ENCODE measurements at places on chromosomes 2 and 18.
A peak's percentile ranks its signal among the peaks of the same experiment; 100 is the strongest.

DNA sequence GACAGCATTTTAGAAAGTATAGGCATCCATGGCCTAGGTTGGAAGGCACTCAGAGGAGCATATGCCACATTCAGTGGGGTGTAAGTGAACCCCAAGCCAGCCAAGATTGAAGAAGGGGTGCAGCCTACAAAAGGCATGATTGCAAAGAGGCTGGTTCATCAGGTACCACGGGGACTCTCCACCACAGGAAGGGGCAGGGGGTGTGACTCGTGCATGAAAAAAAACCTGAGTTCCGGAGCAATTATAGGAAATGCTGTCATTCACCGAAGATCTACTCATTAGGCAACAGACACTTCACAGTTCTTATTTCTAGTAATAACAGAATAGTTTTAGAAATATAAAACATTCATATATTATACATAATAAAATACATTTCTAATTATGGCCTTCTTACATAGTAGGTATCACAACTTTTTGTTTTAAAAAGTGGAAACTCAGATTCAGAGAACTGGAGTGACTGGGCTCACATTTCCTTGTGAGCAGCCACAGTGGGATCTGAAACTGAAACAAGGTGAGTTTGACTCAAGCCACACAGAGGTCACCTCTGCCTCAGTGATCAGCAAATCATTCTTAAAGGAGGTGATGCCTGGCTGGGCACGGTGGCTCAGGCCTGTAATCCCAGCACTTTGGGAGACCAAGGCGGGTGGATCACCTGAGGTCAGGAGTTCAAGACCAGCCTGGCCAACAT is 188.4 kb upstream of the GYPC start:
- no peak for DNase-seq

DNA sequence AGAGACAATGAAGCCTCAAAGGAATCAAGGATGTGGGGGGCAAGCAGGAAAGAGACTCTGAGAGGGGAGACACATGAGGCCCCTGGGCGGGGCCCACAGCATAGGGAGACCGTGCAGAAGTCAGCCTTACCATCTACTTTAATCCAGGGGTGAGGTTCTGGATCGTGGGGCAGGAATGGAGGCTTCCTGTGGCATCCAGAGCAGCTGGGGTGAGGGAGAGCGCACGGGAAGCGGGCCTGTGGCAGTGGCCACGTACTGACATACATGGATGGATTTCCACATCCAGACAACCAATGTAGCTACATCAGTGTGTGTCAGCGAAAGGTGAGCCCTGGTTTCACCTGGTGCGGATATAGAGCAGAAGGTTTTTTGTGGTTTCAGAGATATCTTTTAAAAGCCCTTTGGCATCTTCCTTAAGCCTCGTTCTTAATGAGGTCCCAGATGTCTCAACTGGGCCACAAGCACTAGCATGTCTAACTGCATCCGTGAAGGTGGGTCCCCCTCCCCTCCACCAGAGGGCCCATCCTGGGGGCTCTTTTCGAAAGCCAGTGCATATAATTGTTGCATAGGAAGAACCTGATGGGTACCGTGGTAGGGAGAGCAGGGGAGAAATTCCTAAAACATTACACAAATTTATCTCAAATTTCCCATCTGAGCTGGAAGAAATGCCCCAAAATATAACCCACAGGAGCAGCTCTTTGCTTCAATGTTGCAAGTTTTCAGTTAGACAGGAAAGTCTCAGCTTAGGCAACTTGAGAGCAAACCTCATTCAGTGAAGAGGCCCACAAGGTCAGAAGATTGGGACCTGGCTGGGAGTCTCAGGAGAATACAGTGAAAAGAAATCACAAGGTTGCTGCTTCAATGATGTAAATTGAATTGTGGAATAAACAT is 90.9 kb downstream of the SP3 start:
- DNase-seq = no peak

DNA sequence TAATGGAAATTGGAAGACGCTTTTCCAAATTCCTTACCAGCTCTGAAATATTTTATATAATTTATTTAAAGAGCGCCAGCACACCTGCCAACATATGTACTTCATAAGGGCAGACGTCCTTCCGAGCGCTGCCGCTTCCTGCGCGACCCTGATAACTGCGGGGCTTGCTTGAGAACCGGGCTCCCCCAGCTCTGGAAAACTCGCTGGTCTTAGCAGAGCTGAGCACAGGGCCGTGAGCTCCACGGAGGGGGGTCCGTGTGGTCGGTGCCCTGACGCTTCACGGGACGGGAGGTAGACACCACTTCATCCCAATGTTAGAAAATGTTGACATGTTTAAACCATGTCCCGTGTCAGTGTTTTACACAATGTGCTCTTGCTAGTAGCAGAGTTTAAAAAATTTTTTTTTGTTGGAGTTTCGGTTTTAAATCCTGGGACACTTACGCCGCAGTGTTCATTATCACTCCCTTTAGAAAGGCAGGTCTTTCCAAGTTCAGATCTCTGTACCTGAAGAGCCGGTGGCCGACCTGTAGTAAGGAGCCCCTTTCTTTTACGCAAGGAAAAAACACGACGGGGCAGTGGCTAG is 1.6 kb downstream of the NFATC1 start:
- DNase-seq = no peak

DNA sequence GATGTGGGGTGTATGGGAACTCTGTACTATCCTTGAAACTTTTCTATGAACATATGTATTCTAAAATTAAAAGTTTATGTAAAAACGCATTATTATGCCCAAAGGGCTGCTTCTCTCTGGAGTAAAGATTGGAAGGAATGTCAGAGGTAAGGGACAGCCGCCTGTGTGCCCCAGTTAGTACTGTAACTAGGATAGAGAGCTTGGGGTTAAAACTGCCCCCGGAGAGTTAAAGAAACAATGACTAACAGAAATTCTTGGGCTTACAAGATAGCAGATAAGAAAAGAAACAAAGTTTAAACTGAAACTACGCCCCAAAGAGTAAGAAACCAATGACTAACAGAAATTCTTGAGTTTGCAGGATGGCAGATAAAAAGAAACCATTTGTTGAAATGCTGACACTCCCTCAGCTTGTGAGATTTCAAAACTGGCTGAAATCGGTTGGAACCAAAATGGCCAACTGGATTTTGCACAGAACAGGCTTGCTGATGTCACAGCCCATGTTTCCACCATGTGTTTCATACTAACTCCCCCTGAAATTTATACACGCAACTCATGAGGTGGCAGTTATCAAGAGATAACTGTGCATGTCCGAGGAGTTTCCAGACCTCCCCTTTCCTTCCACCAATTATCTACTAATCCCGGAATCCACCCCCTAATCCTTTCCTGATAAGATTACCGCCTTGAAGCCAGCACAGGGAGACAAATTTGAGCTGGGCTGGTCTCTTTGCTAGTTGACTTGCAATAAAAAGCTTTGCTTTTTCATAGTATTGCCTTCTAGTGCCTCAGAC is 8.7 kb upstream of the TXNDC2 start:
- peak; percentile 93 for DNase-seq

GRCh38 chr18:58496231-58496630 is 132.7 kb downstream of the ALPK2 start:
- DNase-seq = peak; percentile 55

DNA sequence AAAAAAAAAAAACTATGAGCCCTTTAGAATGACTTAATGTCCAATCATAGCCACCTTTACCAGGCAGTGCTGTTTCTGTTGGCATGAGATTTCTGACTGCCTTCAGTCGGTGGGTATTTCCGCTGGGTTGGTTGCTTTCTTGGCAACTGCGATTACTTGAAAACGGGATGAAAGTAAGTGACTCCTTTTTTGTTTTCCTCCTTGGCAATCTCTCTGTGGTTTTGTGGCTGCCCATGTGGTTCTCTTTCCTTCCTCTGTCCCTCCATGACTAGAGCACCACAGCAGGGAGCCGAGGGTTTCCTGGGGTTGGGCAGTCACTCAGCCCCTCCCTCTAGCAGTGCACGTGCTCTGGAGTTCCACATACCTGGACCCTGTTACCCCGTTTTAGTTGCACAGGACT is 112.1 kb downstream of the KLHL29 start:
- DNase-seq = peak; percentile 74

- DNase-seq = no peak
These were observed 150.4 kb upstream of the ITGA4 start for GRCh38 chr2:181306785-181307184.

GRCh38 chr18:57331718-57332117 is 20.6 kb upstream of the ST8SIA3 start:
- no peak for DNase-seq

DNA sequence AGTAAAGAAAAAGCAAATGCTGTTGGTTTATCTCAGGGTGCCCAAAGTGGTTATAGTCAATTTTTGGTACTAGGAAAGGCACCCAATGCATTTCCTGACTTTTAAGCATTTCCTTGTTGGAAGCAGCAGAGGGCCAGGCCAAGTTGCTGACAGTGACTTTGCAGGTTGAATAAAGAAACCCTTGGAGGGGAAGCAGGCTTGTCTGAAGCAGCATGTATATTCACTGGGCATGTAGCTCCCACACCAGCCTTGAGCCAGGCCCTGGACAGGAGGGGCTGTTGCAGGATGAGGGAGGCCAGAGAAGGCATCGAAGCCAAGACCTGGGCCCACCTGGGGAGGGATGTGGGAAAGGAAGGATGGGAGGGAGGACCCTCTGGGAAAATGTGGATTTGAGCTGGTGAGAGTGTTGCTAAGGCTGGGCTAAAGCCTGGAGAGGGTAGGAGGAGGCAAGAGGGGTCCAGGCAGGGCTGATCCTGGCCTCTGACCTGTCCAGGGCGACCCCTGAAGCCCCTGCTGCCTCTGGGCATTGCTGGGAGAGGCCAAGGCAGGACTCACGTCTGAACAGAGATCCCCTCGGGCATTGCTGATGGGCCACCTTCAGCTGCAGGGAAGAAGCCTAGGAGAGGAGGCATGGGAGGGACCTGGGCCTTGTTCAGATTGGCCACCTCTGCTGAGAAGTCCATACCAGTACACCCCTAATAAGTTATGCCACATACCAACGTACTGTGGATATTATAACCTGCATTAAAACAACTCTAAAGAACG is 79.6 kb downstream of the STPG4 start:
- no peak for DNase-seq

GRCh38 chr2:151657667-151658076 is 76.6 kb downstream of the NEB start:
- peak; percentile 45 for DNase-seq

- DNase-seq = peak; percentile 25
These were observed 37.9 kb downstream of the PMS1 start for GRCh38 chr2:189821953-189822748.

DNA sequence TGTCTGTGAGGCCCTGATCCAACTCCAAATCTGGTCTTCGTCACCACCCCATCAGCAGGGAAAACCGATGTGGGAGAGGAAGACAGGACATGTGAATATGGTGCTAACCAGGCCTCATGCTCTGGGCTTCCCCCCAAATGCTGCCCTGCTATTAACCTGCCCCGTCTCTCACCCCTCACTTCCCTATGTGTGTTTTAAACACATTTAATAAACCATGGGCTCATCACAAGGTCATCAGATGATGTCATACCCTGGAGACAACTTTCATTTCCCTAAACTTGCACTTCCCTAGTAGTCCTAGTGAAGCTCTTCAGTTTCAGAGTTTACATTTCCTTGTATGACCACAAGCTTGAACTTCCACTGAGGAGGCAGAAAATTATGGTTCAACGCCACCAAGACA is 49.9 kb downstream of the CD8B2 start:
- no peak for DNase-seq

- DNase-seq = peak; percentile 89
These were observed 10.3 kb upstream of the HOXD1 start for GRCh38 chr2:176178038-176178756.

DNA sequence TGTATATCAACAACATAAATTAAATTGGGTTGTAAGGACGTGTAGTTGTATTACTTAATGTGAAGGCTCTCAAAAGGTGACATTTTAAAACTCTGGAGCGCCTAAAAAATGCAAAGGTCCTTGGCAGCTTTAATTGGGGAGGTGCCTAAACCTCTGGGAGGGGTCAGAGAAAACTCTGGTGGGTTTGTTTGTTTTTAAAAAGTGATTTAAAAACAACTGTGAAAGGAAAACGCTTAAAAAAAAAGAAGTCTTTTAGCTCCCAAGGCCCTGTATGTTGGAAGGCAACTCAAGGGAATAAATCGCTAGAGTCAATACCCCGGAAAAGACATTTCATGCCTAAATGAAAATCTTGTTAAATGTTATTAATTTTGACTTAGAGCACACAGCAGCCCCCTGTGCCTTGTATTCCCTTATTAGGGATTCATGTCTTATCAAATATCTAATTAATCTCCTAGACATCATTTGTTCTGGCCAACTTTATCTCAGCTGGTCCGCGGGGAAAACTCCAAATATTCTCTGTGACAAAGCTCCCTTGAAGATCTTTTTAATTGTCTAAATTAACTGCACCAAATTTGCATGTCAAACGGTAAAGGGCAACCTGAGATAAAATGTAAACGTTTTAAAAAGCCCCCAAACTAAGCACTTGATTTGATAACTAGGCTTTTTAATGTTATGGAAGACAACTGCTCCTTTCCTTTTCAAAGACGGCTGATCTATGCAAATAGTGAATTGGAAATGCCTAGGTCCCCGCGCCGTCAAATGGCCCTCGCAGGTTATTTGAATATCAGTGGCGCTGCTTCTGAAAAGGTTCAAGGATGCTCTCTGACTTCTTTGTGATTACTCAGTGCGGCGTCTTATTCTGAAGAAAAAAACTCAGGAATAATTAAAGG is 4.2 kb downstream of the SP9 start:
- DNase-seq = no peak

- DNase-seq = no peak
These were observed 270.9 kb upstream of the SKOR2 start for GRCh38 chr18:47522359-47522758.

DNA sequence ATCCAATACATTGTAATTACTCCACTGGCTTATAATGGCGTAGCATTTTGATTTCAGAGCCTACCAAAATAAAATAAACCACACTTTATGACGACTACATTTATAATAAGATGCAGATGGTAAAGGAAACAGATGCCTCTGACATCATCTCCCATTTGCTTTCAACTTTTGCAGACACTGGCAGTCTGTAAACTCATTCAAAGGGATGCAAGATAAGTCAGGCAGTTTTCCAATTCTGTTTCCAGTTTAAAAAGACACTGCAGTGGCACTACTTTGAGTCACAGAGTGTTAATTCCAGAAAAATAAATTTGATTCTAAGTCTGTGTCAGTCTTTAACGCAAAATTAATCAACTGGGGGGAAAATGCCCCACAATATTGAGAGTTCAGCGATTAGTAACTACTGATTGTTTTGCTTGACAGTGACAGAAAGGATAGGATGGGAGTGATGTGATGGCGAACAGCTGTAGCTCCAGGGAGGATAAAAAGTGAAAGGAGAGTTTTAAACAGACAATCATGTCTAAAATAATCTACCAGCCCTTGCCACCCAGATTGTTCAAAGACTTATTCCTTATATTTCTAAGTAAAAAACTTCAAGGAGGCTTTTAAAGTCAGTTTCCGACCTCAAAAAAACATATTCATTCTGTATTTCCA is 6.7 kb downstream of the DSEL start:
- peak; percentile 74 for DNase-seq

- DNase-seq = no peak
These were observed 189.9 kb upstream of the DCC start for GRCh38 chr18:52150050-52150449.

GRCh38 chr18:1227025-1227424 is 322.4 kb downstream of the ADCYAP1 start:
- DNase-seq = no peak
